Motor neuron (in vitro differentiated cells): ENCODE measurements at places on chromosomes 5 and 9.
A peak's percentile ranks its signal among the peaks of the same experiment; 100 is the strongest.

DNA sequence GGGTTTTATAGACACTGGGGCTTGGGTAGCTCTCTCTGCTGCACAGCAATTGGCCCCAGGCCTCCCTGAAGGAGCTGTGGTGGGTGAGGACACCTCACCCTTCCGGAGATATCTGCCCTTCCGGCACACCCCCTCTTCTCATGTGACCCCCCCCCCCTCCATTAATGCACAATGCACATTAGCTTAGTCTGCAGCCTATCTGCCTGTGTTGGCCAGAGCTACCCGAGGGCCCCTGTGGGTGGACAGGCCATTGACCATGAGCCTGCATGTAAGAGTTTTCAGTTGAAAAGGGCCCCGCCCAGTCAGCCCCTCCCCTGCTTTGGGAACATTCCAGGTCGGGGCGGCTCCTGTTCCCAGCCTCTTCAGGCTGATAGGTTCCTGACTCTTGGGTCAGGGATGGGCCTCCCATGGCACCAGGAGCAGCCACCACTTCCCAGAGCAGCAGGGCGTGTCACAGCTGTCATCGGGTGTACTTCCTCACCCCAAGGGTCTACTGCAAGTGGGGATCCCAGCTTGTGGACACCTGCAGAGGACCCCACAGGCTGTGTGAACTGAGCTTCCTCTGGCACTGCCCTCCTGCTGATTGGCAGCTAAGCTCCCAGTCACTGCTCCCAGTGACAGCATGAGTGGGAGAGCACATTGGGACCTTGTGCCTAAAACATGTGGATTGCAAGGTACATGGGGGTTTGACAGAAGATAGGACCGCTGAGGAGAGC, 17.8 kb downstream of the PHF2 start:
- no peak for ATAC-seq

GRCh38 chr5:169910393-169910792, 69.9 kb downstream of the INSYN2B start:
- no peak for ATAC-seq

DNA sequence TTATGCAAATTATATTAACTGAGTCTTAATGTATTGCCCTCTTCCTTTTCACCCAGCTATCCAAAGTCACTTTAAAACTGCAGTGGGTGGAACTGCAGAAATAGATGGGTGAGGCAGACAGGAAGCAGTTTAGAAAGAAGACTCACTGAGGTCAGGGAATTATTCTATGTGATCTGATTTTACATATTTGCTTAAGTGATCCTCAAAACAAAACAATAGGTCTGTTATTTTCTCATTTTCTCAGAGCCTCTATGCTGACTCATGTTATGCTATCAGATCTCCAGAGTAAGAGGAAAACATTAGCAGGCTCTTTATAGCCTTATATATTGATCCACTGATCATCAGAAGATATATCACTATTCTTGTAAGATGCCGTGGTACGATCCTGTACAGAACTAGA, 63.5 kb downstream of the MRPS27 start:
- peak; percentile 38 for ATAC-seq

- no peak for ATAC-seq
Observed at GRCh38 chr9:126117158-126117425, 209.5 kb upstream of the MVB12B start.

- ATAC-seq, result no peak
Observed at GRCh38 chr9:26176628-26177027, 498.4 kb upstream of the TUSC1 start.

DNA sequence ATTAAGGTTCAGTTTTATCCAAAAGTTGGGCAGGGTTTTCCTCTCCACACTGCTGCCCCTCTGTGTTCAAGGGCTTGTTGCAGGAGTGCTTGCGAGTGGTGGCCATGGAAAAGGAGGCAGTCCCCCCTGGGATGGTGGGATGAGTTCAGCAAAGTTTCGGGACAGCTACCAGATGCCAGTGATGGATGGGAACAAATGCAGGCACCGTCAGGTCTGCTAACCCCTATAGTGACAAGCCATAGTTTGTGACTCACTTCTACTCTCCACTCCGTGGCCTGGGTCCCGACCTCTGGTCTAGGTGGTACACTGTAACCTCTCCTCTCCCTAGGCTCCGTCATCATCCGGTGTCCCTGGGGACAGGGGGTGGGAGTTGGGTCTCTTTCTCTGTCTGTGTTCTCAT, 3.8 kb upstream of the RNF14 start:
- ATAC-seq, result no peak

GRCh38 chr9:113785334-113785733, 90.8 kb upstream of the ZNF618 start:
- ATAC-seq, result no peak

GRCh38 chr5:114789773-114790402, 379.8 kb downstream of the TRIM36 start:
- ATAC-seq, result peak; percentile 60

DNA sequence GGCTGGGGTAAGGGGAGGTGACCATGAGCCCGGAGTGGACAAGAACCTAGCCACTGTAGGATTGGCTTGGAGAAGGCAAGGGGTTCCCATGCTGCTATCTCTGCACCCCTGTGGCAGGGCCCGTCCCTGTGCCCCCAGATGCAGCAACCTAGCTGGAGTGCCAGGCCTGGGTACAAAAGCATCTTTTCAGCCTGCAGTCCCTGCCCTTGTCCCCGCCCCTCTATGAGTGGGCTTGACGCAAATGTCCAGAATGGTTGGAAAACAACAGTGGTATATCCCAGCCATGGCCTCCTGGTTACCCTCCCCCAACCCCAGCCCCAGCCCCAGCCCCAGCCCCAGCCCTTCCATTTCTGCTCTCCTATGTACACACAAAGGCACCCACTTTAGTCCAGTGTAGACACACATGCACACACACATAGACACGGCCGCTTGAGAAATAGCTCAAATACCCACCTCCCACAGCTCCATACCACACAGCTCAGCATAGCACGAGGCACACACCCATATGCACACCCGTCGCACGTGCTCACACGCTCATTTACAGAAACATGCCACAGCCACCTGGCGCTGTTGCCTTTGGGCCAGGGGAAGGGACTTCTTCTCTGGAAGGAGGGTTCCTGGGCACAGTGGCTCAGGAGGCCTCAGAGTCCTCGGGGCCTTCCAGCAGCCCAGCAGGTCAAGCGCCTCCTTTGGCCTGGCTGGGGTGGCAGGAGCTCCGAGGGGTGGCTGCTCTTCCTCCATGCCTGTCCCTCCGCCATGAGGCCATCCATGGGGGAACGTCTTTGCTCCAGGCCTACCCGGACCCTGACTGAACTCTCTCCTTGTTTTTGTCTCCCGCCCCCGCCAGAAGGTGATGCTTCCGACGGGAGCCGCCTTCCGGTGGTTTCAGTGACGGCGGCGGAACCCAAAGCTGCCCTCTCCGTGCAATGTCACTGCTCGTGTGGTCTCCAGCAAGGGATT, 34.1 kb downstream of the CXXC5 start:
- no peak for ATAC-seq

DNA sequence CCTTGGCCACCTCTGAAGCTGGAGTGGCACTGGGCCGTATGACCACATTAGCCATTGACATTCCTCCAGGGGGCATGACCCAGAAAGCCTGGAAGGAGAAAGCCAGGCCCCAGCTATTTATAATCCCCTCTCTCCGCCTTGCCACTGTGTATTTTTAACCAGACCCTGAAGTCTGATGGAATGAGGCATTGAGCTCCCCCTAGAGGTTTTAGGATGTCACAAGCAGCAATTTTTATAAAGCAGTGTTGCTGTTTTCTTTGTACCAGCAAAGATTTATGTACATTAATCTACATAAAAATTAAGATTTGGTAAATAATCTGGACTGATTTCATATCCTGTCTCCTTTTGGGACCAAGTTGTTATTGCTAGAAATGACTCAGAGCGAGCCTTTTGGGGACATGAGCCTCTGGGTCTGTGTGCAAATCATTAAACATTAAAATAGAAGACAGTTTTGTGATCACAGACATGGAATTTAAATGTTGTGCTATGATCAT, 127.1 kb downstream of the TRIO start:
- peak; percentile 89 for ATAC-seq

DNA sequence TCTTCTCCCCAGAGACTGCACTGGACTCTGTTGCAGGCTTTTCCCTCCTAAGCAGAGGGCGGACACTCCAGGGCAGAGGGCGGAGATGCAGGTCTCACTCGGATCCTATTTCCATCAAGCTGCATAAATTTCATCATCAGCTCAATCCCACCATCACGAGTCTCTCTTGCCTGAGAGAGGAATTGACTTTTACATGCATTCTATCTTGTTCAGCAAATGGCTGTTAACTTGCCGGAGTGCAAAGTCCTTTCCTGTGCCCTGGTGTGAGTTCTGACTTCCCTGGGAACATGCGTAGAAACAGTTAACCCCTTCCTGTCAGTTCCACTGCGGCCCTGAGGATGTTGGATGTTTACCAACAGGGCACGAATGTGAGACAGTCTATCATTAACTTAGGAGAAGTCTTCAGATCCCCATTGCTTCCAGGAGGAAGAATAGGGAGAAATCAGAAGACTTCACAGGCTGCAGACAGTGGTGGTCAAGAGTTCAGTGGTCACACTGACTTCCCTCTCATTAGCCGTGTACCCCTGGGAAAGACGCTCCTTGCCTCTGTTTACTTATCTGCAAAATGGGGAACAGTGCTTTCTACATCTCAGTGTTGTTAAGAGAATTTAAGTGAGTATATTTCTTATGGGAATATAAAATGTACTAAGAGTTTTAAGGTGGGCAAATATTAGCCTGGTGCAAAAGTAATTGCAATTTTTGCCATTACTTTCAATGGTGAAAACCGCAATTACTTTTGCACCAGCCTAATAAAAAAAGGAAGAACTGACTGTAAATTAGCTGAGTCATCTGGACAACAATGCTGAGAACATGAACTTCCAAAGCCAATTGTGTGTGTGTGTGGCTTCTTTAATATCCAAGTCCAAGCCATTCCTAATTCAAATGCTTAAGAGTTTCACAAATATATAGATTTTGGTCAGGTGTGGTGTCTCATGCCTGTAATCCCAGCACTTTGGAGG, 248.0 kb downstream of the DRD1 start:
- peak; percentile 99 for ATAC-seq

DNA sequence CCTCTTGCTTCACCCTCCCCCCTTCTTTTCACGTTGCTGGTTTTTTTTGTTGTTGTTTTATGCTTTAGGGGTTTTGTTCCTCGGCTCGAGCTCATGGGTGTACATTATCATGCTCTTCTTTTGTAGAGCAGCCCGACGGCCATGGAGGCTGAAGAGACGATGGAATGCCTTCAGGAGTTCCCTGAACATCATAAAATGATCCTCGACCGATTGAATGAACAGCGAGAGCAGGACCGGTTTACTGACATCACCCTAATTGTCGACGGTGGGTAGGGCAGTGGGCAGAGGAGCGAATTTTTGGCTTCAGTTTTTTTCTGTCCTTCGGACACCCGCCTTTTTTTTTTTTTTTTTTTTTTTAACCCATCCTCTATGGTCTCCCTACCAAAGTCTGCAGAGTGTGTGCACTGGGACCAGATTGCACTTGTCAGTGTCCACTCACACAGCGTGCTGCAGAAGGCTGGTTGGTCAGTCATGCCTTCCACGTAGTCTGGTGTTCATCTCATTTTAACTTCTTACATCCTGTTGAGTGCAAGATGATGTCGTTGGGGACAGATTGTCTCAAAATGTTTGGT, 1.3 kb downstream of the ZNF131 start:
- peak; percentile 15 for ATAC-seq

DNA sequence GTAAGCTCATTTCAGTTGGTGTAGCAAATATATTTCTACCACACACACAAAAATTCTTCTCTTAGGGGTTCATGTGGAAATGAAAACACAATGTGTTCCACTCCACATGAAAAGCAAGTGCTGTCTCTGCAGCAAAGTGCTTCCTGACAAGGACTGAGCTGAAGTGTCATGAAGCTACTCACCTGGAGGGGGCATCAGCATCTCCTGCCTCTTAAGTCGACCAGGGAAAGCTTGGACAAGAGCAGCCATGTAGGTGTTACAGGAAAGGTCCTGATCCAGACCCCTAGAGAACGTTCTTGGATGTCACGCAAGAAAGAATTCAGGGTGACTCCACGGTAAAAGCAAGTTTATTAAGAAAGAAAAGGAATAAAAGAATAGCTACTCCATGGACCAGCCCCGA, 62.8 kb downstream of the SV2C start:
- no peak for ATAC-seq
